HS-27A (cell line): ENCODE measurements at places on chromosomes 6 and 20.
A peak's percentile ranks its signal among the peaks of the same experiment; 100 is the strongest.

DNA sequence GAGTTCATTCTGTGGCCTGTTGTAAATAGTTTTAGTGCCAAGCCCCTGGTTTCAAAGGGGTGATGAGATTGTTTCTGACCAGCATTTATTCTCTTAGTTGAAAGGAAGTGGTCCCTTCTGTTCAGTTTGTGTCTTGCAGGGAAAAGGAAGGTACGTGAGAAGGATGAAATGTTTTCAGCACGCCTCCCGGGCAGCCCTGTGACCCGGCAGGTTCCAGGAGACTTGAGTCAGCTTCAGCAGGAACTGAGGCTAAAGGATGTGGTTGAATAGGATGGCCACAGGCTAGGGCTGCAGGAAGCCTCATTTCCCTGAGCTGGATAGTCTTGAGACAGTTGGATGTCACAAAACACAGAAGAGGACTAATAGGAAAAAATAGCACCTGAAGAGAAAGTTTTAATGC is 132.4 kb upstream of the SYNDIG1 start:
- no peak for DNase-seq

DNA sequence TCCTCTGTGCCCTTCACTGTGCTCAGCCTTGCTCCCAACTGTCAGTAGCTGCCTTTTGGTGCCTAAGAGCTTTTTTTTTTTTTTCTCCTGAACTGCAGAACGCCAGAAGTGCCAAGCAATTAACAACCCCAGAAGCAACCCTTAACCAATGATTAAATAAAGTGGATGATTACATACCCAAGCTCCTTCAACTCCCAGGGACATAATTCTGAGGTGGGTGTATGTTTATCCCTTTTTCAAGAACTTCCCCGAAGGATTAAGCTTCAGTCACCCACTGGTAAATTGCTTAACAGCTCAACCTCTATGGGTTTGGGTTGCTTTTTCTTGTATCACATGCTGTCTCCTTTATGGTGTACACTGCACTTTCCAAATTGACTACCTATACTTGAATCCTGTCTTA is 41.1 kb downstream of the KLHL31 start:
- no peak for DNase-seq

DNA sequence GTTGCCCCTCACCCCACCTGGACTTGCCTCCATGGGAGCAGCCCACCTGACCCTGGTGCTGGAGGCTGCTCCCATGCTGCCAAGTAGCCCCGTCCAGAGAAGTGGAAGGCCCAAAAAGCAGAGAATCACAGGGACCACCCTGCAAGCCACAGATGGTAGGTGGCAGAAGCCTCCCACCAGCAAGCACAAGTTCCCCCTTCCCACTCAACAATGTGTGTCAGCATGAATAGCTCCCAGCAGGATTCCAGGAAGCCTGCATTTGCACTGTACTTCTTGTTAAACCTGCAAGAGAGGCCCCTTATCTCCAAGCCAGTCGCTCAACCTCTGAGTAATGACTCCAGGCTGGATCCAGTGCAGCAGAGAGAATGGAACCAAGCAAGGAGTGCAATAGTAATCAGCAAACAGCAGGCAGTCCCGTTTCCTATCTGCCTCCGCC is 180.8 kb upstream of the CST7 start:
- no peak for DNase-seq

DNA sequence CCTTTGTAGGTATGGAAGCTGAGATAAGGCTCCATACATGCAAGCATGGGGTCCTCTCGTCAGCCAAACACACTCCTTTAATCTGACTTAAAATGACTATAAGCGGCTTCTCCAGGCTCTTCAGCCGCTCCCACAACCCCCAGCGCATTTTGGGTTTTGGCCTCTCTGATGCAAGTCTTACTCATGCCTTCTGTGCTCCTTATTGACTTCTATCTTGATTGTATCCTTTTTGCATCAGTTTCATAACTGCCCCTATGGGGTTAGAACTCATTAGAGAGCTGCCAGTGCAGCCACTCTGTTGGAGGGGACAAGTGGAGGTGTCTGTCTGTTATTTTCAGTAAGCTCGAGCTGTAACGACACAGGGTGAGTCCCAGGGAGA is 70.1 kb upstream of the TAB2 start:
- no peak for DNase-seq

- DNase-seq = no peak
These were observed 2.8 kb upstream of the NXT1 start for GRCh38 chr20:23347791-23348190.

- DNase-seq = no peak
These were observed 9.4 kb downstream of the DCBLD1 start for GRCh38 chr6:117491916-117492315.

DNA sequence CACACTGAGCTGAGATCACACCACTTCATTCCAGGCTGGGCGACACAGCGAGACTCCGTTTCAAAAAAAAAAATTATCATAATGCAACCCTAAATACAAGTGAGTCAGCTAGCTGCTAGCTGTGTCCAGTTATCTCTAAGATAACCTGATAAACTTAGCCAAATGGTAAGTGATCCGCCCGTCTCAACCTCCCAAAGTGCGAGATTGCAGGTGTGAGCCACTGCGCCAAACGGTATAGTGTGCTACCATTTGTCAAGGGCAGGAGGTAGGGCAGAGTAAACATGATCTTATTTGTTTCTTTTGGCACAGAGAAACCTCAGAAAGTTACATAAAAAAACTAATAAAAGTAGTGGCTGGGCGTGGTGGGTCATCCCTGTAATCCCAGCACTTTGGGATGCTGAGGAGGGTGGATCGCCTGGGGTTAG is 4.7 kb upstream of the C6orf132 start:
- no peak for DNase-seq

DNA sequence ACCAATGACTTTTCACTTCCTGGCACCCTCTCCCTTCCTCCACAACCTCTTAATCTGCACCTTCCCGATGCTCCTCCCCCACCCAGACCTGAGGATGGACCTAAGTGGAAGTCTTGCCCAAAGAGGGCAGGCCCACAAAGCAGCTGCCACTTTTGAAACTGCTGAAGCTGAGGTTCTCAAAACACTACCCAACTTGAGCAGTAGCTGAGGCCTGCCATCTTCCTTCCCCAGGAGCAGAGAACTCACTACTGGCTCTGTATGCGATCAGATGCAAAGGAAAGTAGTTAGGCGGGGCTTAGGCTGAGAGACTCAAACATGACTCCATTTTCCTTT is 1.5 kb downstream of the HM13 start:
- no peak for DNase-seq

DNA sequence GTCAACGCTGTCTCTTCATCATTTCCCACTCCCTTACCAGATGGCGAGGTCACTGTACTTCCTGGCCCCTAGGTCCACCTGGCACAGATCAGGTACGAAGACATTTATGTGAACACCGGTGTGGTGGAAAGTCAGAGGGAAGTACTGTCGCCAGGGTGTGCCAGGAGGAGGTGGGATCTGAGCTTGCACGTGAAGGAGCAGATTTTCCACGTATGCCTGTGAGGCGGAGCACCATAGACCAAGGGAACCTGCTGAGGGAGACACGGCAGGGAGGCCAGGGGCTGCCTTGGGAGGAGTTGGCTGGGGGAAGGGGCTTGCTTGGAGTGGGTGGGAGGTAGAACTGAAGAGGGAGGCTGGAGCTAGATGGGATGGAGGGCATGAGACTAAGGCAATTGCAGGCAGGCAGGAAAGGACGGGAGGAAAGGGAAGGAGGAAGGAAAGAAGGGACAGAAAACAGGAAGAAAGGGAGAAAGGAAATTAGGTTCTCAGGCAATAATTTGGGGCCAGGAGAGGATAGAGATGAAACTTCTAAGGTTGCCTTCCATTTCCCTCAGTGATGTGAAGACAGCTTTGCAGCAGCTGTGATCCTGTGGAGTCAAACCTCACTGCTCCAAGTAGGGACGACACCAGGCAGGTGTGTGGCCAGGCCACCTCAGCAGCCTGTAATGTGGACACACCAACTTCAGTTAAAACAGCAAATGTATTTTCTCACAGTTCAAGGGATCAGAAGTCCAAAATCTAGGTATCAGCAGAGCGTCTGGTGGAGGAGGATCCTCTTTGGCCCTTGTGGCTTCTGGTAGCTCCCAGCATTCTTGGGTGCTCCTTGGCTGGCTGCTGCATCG is 46.8 kb downstream of the CHMP4B start:
- no peak for DNase-seq

- DNase-seq = no peak
These were observed 42.0 kb upstream of the LYRM2 start for GRCh38 chr6:89680551-89680950.

DNA sequence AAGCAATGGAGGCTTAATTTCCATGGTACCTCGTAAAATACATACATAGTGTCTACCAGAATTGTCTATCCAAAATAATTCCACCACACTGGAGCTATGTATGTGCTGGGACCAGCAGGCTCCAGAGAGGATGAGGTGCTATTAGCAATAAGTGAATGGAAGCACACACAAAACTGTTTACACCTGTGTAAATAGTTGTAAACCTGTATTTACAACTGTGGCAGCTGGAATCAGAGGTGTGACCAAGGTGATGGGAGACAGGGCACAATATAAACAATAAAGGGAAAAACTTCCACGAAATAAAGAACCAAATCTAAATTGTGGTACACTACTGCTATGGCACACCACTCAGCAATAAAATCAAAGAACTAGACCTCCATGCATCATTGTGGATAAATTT is 14.4 kb downstream of the RARS2 start:
- DNase-seq = no peak

- no peak for DNase-seq
These were observed 41.7 kb downstream of the GRM4 start for GRCh38 chr6:34104186-34104585.

- peak; percentile 72 for DNase-seq
These were observed 7.7 kb upstream of the SMIM13 start for GRCh38 chr6:11085758-11086435.

GRCh38 chr6:76506808-76507207 is 434.3 kb upstream of the IMPG1 start:
- DNase-seq = no peak

- DNase-seq = no peak
These were observed 175.1 kb downstream of the JARID2 start for GRCh38 chr6:15420959-15421438.

DNA sequence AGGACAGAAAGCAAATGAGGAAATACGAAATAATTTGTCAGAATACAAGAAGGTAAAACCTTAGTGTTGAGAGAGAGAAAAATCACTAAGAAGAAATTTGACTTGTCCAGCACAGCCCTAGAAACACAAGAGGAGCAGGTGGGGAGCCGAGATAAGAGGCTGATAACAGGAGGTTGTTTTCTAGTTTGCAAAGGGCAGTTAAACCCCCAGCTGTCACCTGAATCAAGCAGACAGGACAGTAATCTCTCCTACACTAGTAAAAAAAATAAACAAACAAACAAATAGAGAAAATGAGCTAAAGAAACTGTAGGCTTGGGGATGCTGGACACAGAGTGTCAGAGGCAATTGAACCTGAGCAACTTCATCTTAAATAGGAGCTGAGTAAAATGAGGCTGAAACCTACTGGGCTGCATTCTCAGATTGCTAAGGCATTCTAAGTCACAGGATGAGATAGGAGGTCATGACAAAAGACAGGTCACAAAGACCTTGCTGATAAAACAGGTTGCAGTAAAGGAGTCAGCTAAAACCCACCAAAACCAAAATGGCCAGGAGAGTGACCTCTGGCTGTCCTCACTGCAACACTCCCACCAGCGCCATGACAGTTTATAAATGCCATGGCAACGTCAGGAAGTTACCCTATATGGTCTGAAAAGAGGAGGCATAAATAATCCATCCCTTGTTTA is 40.4 kb downstream of the FAM184A start:
- DNase-seq = no peak

GRCh38 chr6:15538106-15538505 is 124.7 kb downstream of the DTNBP1 start:
- no peak for DNase-seq

DNA sequence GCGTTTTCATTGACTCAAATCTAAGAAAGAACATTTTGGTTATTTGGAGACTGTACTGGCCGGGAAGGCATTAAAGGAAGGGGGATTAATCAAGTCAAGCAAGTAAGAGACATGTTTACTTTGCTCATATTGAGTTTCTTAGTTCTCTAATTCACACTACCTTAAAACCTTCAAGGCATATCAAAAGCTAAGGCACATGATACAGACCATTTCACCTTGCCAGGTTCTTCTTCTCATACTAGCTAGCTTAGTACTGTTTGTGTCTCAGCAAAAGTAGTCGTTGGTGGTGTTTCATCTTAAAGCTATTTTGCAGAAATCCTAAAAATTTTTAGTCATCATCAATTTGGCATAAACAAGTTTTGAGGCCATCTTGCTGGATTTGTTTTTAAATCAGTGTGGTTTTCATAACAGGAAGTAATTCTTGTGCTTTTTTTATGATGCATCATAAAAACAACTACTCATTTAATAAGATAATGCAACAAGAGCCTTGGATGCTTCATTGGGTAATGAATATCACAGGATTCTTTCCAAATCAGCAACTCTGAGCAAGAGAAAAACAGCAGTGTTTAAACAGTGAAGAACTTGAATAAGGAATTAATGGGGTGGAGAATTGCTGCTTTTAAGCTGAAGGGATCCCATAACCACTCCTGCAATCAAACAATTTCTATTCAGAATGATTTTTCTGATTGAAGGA is 425.3 kb downstream of the EPM2A start:
- DNase-seq = peak; percentile 31

DNA sequence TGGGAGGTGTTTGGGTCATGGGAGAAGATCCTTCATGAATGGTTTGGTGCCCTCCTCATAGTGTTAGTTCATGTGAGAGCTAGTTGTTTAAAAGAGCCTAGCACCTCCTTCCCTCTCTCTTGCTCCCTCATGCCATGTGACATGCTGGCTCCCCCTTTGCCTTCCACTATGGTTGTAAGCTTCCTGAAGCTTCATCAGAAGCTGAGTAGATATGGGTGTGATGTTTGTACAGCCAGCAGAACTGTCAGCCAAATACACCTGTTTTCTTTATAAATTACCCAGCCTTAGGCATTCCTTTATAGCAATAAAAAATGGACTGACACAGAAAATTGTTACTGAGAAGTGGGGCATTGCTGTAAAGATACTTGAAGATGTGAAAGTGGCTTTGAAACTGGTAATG is 731.1 kb upstream of the FLRT3 start:
- DNase-seq = no peak

- no peak for DNase-seq
These were observed 32.7 kb downstream of the SERPINB6 start for GRCh38 chr6:2938632-2939083.

- DNase-seq = no peak
These were observed 125.5 kb downstream of the PHACTR1 start for GRCh38 chr6:12842114-12842513.

DNA sequence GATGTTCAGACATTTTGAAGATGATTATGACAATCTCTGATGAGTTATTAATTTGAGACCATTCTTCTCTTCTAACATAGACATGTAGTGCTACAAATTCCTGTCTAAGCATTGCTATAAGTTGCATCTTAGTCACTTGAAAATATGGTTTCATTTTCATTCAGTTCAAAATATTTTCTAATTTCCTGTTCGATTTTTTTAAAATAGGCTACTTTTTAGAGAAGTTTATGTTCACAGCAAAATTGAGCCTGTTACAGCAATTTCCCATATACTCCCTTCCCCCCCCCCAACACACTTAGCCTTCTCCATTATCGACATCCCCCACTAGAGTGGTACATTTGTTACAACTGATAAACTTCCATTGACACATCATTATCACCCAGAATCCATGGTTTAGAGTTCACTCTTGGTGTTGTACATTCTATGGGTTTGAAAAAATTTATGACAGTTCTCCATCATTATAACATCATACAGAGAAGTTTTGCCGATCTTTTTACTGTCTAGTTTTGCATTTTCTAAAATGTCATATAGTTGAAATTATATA is 31.2 kb downstream of the PLAGL1 start:
- no peak for DNase-seq
